Activated naive CD4-positive, alpha-beta T cell (primary cell): ENCODE measurements at places on chromosomes 11 and 22.

- DNase-seq: no peak
These were observed 49.6 kb downstream of the PDE2A start for GRCh38 chr11:72624496-72625201.

- DNase-seq: no peak
These were observed 368.4 kb upstream of the MTNR1B start for GRCh38 chr11:92601048-92601447.

DNA sequence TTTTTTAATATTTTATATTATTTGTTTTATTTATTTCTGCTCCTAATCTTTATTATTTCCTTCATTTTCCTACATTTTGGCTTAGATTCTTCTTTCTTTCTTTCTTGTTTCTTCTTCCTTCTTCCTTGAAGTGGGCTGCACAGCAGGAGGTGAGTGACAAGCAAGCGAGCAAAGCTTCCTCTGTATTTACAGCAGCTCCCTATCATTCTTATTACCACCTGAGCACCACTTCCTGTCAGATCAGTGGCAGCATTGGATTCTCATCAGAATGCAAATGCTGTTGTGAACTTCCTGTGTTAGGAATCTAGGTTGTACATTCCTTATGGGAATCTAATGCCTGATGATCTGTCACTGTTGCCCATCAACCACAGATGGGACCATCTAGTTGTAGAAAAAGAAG, 784.9 kb upstream of the LUZP2 start:
- DNase-seq: no peak

DNA sequence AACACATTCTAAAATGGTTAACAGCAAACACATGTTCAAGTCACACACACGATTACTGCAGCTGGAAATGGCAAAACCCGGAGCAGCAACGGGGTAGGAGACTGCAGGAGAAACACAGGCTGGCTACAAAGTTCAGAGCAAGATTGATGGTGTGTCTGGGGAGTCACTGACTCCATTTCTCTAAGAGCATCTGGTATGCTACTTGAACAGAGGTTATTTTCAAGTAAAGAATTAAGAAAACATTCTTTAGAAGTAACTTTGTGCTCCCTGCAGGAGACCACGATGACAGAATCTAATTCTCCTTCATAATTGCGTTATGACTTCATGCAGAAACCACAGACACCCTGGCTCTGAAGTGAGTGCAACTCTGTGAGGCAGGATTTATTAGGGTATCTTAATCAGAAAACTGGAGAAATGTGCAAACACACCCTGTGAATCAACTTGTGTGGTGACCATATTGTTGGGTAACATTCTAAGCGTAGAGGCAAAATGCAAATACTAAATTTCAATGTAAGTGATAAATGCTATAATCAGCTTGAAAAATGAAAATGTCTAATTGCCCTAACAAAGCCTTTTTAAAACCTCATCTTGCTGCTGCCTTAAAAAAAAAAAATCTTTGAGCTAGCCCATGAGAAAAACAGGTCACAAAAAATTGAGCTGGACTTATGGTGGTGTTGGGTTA, 303.0 kb downstream of the CADM1 start:
- DNase-seq: no peak

DNA sequence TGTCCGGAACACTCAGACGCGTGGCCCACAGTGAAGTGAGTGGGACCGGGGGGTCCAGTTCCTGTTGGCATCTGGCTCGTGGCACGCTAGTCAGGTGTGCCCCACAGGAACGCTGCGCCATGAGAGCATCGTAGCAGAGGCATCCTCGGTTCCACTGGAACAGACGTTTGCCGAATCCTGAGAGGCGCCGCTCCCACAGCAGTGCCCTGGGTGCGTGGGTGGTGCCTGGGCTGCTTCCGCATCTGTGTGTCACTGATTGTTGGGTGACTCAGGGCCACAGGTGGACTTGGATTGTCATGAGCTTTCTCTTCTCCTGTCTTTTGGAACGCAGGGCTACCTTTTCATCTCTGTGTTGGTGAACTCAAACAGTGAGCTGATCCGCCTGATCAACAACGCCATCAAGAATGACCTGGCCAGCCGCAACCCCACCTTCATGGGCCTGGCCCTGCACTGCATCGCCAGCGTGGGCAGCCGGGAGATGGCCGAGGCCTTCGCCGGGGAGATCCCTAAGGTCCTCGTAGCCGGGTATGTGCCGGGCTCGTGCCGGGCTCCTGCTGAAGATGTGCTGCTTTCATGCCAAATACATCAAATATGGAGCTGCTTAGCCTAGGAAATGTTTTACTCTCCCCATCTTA, 46.2 kb downstream of the AP2A2 start:
- no peak for DNase-seq

GRCh38 chr11:127056338-127056971, 55.9 kb upstream of the KIRREL3 start:
- DNase-seq: no peak

DNA sequence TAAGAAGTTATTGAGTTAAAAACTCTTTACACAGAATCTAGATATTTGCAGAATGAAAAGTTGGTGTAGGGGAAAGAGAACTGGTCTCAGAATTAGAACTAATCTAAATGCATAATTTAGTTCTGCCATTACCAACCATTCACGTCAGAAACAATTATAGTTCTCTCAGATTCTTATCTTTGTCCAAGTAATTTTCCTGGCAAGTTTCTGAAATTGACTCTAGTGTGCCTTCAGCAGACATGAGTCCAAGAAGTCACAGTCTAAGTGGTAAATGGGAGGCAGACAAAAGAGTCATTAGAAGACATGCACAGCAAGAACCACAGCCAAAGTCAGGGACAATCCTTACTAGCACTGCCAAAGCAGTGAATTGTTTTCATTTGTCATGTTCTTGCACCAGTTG, 1870.1 kb downstream of the LRRC4C start:
- no peak for DNase-seq

DNA sequence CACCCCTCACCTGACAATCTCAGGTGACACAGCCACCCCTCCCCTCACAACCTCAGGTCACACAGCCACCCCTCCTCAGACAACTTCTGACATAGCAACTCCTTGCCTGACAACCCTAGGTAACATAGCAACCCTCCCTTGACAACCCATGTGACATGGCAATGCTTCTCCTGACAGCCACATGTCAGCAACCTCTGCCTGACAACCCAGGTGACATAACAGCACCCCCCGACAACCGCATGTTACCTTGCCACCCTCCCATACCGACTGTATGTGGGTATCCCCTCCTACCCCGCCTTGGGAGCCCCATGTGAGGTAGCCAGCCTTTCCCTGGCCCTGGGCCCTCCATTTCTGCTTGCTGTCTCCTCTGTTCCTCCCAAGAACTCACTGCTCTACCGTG, 77.7 kb upstream of the B3GAT1 start:
- DNase-seq: no peak

DNA sequence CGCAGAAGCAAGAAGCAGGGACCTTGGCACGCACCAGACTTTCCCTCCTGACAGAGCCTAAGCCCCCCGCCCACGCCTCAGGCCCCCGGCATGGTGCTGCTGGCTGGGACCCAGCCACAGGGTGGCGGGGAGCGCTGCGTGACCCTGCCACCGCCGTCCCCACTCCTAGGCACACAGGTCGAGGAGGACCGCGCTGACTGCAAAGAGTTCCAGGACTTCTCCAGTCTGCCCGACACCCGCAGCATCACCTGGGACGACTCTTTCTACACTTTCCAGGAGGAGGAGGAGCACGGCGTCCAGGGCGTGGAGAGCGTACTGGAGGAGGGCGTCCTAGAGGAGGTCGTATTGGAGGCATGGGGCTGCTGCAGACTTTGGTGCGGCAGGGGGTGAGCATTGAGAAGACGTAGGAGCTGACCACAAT, 103.7 kb downstream of the TRIM51G start:
- no peak for DNase-seq

DNA sequence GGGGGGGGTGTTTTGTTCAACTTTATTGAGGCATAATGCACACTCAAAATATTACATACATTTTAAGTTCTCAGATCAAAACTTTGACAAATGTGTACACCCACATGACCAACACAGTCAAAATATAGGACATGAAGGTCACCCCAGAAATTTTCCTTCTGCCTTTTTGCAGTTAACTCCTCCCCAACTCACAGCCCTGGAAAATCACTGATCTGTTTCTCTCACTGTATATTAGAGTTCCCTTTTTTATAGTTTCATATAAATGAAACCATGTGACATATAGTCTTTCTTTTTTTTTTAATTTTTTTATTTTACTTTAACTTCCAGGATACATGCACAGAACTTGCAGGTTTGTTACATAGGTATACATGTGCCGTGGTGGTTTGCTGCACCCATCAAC, 4.6 kb downstream of the TMPRSS5 start:
- no peak for DNase-seq

GRCh38 chr11:117437791-117438130, 110.1 kb downstream of the CEP164 start:
- no peak for DNase-seq

DNA sequence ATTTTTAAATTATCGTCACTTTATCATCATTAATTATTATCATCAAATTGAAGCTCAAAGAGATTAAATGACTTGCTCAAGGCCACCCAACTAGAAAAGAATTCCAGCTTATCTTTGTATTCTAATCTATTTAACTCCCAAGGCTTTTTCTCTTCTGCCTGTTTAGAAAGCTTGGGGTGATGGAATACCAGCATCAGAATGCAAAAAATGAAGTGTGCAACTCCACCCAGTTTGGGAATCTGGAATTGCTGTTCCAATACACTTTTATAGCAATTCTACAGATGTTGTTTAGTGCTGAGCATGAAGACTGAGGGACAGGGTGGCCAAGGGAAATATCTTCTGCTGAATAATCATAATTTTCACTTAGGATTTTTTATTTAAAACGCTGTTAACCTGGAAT, 97.2 kb upstream of the FIBIN start:
- no peak for DNase-seq

- DNase-seq: no peak
These were observed 206.4 kb downstream of the DBX1 start for GRCh38 chr11:19953909-19954308.

DNA sequence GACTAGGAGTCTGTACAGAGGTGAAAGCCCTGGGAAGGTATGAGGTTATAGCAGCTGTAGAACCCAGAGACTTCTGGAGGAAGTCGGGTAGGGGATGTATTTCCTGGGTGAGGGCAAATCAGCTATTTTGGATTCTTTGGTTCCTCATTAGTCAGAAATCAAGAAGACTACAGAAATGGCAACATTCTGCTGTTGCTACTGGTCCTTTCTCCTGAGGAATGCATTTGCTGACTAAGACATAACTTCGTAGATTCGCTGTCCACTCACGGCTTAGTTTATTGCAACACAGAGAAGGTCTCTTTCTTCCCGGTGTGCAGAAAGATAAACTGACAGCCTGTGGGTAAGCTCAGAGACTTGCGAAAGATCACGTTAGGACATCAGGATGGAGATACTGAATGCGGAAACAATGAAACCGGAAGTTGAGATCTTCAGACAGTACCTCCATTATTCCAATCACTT, 25.3 kb upstream of the SESN3 start:
- DNase-seq: no peak

DNA sequence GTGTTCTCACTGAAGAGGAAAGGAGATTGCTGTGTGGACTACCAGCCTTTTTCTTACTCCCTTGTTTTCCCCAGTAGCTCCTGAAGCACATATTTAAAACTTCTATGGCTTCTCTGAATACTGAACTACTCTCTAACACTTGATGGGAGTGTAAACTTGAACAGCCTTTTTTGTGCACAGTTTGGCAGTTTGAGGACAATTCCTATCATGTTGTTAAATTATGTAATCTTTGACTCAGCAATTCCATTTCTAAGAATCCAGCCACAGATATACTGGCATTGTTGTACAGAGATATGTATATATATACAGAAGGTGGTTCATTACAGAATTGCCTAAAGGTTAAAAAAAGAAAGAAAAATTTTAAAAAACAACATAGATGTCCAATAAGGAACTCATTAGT, 47.1 kb upstream of the EED start:
- no peak for DNase-seq
